ENCODE measurements at places on chromosomes 12 and 14. TPM values are rescaled to one million over a fixed set of nuclear protein-coding genes. Genes with fewer than 3 reads are reported as not detected.

DNA sequence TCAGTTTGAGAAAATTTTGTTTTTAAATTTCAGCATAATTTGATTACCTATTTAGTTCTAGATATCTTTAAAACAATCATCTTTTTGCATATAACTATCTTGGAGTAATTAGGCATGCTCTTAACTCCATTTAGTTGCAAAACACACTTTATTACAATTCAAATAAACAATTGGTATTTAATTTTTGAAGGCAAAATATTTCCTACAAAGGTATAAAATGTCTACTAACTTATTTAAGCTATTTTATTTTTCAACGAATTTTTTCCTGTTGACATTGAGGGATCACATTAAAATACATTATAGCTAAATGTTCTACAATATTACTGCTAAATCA, 8.3 kb downstream of the FOXA1 start:
- no peak for DNase-seq

The GALNT16 gene
- total RNA-seq: 17.9 TPM

The NINJ2 gene
- total RNA-seq: 8.8 TPM

The RERG gene
- 9.9 TPM for total RNA-seq

DNA sequence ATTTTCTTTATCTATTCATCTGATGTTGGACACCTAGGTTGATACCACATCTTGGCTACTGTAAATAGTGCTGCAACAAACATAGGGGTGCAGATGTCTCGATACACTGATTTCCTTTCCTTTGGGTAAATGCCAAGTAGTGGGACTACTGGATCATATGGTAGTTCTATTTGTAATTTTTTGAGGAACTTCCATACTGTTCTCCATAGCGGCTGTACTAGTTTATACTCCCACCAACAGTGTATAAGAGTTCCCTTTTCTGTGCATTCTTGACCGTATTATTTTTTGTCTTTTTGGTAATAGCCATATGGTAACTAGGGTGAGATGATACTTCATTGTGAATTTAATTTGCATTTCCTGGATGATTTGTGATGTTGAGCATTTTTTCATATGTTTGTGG, 71.8 kb downstream of the LRP6 start:
- DNase-seq: no peak

GRCh38 chr14:63933711-63934110, 80.9 kb downstream of the SYNE2 start:
- no peak for DNase-seq

DNA sequence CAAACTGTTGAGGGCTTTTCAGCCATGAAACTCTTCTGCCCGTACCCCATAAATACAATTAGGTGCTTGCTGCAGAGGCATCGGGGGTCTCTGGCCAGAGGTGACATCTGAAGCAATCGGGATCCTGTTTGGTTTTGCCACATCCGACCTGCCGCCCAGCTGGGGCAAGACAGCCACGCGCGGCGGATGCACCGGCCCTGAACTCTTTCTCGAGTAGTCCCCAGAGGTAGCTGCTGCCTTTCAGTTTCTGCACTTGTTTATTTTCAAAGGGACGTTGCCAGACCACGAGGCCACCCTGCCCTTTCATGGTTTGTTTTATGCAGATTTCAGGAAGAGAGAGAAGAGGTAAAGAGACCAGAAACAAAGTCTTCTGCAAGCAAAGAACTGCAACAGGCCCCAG, 10.6 kb upstream of the MLXIP start:
- no peak for DNase-seq

- no peak for DNase-seq
These were observed 404.3 kb downstream of the NPAS3 start for GRCh38 chr14:33343016-33343415.

The GDF3 gene
- total RNA-seq: not detected

The SLC6A15 gene
- not detected for total RNA-seq

The FBXO33 gene
- 9.2 TPM for total RNA-seq

GRCh38 chr12:108648371-108648770, 14.7 kb upstream of the SELPLG start:
- no peak for DNase-seq

GRCh38 chr14:77883847-77884238, 83.9 kb downstream of the ADCK1 start:
- no peak for DNase-seq

DNA sequence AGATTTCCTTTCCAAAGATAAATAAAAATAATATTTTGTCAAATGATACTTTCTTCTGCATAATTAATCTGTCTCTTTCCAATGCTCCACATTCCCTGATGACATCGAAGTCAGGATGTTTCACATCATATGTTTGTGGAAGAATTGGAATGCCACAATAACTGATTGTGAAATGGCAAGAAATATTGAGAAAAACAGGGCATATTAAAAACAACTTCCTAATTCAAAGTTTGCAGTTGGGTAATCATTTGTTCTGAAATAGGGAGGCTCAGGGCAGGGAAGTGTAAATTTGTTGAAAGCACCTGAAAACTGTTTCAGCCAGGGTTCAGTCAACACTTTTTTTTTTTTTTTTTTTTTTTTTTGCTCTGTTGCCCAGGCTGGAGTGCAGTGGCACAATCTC, 50.7 kb downstream of the BCAT1 start:
- no peak for DNase-seq

GRCh38 chr14:64417771-64418125, 29.6 kb downstream of the MTHFD1 start:
- DNase-seq: no peak

- no peak for DNase-seq
These were observed 65.0 kb downstream of the CHGA start for GRCh38 chr14:92987713-92988510.

The HCAR3 gene
- not detected for total RNA-seq

DNA sequence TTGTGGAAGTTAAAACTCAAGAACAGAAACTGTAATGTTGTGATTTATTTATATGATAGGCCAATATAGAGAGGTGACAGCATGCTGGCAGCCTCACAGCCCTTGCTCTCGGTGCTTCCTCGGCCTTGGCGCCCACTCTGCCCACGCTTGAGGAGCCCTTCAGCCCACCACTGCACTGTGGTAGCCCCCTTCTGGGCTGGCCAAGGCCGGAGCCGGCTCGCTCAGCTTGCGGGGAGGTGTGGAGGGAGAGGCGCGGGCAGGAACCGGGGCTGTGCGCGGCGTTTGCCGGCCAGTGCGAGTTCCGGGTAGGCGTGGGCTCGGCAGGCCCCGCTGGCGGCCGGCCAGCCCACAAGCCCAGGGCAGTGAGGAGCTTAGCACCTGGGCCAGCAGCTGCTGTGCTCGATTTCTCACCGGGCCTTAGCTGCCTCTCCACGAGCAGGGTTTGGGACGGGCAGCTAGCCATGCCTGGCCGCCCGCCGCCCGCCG, 65.8 kb upstream of the SLC8A3 start:
- DNase-seq: no peak

DNA sequence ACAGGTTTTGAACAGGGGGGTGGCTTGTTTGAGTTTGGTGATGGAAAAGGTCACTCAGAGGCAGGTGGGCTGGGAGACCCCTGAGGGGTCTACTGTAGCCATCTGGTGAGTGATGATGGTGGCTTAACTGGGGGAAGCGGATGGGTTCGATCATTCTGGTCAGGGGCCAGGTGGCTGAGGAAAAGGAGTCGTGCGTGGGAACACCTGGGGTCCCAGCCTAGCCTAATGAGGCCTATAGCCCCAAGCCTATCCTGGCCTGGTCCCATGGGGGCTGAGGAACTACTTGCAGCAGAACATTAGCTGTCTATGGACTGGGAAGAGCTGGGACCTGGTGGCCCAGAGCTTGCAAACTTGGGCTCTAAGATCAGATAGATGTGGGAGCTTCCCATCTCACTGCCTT, 158.4 kb upstream of the MYL2 start:
- no peak for DNase-seq

The NPFF gene
- total RNA-seq: not detected

DNA sequence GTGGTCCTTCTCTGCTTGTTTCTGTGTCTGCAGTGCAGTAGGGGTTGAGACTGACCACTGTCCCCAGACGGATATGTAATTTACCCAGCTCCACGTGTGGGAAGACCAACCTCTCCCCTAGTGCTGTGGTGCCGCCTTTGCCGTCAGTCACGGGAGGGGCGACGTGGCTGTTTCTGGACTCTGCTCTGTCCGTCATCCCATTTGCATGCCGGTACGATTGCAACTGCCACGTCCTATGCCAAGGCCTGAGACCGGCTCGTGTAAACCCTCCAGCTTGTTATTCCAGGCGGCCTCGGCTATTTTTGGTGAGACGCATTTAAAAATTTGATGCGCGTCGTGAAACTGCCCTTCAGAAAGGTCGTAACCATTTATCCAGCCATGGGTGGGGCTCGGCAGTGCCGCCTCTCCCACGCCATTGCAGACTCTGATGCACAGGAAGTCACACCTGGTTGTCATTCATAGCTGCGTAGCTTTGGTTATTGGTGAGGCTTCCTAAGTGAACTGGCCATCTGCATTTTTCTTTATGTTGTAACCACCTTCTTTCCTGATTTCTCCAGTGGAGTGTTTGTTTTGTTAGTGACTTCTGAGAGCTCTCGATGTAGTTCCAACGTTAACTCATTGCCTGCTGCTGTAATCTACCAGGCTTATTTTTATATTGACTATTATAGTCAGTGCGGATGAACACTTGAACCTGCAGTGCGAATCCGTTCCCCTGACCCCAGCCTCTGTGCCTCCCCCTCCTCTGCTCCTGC, 75.1 kb downstream of the ADGRD1 start:
- no peak for DNase-seq

DNA sequence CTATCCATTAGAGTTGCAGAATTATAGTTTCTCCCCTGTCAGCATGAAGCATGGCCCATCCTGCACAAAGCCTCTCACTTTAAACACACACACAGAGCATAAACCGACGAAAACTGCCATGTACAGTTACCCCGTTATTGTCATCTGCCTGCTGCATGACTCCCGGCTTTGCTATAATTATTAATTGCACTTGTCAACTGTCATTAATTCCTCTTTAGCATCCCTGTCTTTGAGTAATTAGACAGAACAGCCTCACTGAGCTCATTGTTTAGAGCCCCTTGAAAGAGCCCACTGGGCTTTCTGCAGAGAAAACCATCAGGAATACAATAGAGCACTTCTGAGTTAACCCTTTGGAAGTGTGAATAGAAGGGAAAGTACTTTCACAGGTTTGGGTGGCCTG, 307.2 kb upstream of the SOX5 start:
- no peak for DNase-seq

GRCh38 chr14:95265106-95266094, 54.3 kb downstream of the CLMN start:
- no peak for DNase-seq

GRCh38 chr12:5177731-5178130, 134.1 kb downstream of the KCNA5 start:
- no peak for DNase-seq

GRCh38 chr12:40827683-40828592, 135.7 kb downstream of the CNTN1 start:
- no peak for DNase-seq
